ENCODE measurements at places on chromosomes 16 and 17. TPM values are rescaled to one million over a fixed set of nuclear protein-coding genes. Genes with fewer than 3 reads are reported as not detected.

Gene MYOCD
- total RNA-seq = 82.1 TPM

Gene OSGIN1
- 12.6 TPM for total RNA-seq

Gene CCL1
- not detected for total RNA-seq

Gene SRL
- 400 TPM for total RNA-seq

Gene IL21R
- total RNA-seq = 1.4 TPM

Gene TSPOAP1
- 10.7 TPM for total RNA-seq

Gene FMNL1
- 12.2 TPM for total RNA-seq

Gene PRSS8
- not detected for total RNA-seq

Gene TBC1D28
- not detected for total RNA-seq

Gene DNASE1
- 6.9 TPM for total RNA-seq

Gene CSH1
- not detected for total RNA-seq

Gene KCNH6
- total RNA-seq = not detected

Gene KRTAP2-1
- not detected for total RNA-seq

Gene EMC8
- 20.3 TPM for total RNA-seq

Gene TPSG1
- not detected for total RNA-seq

Gene PLXDC1
- total RNA-seq = 21.4 TPM

Gene SNTB2
- 13.0 TPM for total RNA-seq

Gene IGFALS
- 0.19 TPM for total RNA-seq

Gene TM4SF5
- not detected for total RNA-seq

Gene FOXO3B
- 1.1 TPM for total RNA-seq

Gene NHLRC4
- total RNA-seq = 0.30 TPM

Gene CNGB1
- total RNA-seq = not detected

Gene PPM1D
- total RNA-seq = 6.2 TPM

Gene TCAP
- total RNA-seq = 4,725 TPM

Gene NACA2
- not detected for total RNA-seq

Gene TNFSF12
- 33.9 TPM for total RNA-seq

Gene AIPL1
- total RNA-seq = not detected
